Right cardiac atrium (tissue), 5 donors: ENCODE measurements at places on chromosomes 3 and 15. TPM values are rescaled to one million over a fixed set of nuclear protein-coding genes. Genes with fewer than 3 reads are reported as not detected.

GRCh38 chr3:37853691-37854413 lies 7.8 kb upstream of the CTDSPL start:
- no peak for DNase-seq

DNA sequence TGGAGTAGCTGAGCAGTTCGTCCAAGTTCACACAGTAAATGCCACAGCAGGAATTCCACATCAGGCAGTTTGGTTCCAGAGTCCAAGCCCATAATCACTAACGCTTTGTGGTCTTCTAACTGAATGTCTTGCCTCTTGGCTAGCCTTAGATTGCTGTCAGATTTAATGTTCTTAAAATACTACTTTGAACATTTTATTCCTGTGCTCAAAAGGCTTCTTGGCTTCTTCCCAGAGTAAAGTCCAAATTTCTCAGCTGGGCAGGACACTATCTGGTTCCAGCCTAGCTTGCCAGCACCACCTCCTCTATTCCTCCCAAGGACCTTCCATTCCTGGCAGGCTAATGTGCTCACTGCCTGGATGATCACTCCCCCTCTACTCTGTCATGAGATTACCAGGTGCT lies 256.9 kb downstream of the SQOR start:
- peak; percentile 56 for DNase-seq

DNA sequence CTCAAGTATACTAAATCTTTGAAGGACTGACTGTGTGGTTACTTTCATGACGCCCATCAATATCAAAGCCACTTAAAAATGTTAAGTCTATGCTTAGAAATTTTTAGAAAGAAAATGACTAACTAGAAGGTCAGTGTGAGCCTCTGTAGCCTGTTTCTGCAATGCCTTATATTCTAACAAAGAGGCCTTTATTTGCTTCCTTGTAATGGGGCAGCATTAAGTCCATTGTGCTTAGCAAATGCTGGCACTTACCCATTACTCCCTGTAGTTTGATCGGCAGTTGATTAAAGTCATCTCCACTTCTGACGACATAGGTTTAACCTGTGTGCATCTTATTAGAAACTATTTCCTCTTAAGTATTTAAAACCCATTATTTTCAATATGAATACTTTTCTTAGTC lies 91.6 kb upstream of the FAM98B start:
- DNase-seq: no peak

GRCh38 chr3:52175416-52176179 lies 21.4 kb upstream of the POC1A start:
- DNase-seq: no peak

DNA sequence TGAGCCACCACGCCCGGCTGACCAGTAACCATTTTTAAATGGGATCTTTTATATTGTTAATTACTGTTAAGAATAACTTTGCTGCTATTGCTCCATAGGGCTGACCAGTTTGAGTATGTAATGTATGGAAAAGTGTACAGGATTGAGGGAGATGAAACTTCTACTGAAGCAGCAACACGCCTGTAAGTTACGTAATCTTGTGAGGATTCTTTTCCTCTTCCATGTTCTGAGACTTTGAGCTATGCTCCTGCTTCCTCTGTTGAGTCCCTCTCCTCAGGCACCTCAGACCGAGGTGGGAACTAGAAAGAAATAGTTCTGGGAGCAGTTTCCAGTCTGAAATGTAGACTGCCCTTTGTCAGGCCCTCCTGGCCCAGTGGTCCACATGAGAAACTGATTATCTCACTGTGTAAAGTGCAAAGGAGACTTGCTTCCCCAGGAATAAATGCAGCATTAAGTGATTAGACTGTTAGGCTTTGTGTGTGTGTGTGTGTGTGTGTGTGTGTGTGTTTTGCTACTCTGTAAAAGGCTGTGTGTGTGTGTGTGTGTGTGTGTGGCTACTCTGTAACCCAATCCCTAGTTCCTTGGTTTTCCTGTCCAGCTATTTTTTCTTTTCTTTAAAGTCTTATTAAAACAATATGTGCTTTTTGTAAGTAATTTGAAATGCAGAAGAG lies 5.2 kb downstream of the POLR2H start:
- no peak for DNase-seq

The TRPM1 gene
- total RNA-seq: not detected

The TRAIP gene
- 1.4 TPM for total RNA-seq

- peak; percentile 27 for DNase-seq
Observed at GRCh38 chr15:51382787-51383186, 41.3 kb downstream of the GLDN start.

GRCh38 chr3:85790445-85791030 lies 831.7 kb downstream of the CADM2 start:
- DNase-seq: peak; percentile 7
